Cerebellar nuclear complex (tissue), 1 donor: ENCODE measurements at places on chromosomes 7 and 10.

DNA sequence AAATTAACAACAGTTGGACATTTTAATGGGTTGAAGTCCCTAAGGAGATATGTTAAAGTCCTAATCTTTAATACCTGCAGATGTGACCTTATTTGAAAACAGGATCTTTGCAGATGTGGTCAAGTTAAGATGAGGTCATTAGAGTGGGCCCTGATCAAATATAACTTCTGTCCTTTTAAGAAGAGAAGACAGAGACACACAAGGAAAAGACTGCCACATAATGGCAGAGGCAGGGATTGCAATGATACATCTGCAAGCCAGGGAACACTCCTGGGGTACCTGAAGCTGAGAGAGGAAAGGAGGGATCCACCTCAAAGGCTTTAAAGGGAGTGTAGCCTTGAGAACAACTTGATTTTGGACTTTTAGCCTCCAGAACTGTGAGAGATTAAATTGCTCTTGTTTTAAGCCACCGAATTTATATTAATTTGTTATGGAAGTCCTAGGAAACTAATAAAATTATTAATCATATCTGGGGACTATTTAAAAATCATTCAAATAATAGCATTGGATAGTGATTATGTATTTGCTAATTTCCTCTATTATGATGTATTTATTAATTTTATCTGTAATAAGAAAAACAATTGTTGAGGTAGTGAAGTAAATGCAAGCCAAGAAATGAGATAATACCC lies 700.0 kb upstream of the PCDH15 start:
- no peak for DNase-seq

DNA sequence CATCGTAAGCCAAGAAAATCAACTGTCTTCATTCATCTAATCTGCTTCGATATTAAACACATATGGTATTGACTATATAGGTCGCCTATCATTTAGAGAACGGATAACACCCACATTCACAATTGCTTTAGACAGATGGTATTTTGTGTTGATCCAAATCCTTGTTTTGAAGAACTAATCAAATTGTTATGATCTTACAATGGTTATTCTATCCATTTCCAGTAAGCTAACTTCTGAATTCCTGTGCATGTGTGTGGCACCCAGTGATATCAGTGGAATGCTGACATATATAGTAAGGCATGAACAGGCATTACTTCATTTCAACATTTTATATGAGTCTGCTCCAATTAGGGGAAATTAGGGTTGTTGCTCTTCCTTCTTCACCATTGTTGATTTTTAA lies 98.8 kb downstream of the SEMA3E start:
- no peak for DNase-seq

DNA sequence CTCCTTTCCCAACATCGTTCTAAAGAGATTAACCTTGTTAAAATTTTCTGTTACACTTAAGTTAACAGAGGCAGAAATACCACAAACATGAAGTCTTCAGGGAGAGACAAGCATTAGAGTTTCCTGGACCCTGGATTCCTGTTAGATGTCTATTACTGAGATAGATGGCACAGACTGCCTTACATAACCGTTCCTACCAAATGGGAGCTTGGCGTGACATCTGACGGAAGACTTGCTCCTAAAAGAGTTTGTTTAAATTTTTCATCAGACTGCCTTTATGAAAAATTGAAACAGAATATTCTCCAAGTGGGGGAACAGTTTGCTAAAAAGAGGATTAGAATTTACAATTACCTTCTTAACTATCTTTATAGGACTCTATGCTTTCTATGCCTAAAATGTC lies 22.7 kb downstream of the ANK3 start:
- DNase-seq = no peak

DNA sequence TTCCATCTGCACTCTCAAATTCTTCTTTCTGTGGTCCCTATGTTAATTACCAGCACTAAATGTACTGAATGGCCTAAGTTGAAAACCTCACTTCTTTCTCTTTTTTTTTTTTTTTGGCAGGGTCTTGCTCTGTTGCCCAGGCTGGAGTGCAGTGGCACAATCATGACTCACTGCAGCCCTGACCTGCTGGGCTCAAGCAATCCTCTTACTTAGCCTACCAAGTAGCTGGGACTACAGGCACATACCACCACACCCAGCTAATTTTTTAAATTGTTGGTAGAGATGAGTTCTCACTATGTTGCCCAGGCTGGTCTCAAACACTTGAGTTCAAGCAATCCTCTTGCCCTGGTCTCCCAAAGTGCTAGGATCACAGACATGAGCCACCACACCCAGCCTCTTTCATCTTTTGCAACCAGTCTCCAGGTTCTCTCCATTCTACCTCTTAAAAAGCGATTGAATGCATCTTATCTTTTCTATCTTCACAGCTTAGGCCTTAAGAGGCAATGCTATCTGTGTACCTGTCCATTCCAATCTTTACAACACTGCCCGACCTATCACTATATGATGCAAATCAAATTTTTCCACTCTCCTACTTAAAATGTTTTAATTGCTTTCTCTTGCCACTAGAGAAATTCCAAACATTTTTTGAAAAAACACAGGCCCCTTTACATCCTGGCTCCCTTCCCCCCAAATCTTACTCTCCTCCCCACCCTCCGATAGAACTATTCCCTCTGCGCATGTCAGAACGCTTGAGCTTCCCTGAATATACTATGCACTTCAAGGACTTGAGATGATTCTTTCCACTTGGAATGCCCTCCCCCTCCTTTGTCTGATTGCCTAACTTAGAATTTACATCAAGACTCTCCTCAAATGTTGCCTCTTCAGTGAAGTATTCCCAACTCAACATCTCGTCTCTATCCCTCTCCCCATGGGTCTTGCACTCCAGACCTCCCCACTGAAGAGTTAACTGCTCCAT lies 6.0 kb downstream of the ICA1 start:
- DNase-seq = no peak

- no peak for DNase-seq
These were observed 31.3 kb downstream of the PLXNA4 start for GRCh38 chr7:132544999-132545398.

DNA sequence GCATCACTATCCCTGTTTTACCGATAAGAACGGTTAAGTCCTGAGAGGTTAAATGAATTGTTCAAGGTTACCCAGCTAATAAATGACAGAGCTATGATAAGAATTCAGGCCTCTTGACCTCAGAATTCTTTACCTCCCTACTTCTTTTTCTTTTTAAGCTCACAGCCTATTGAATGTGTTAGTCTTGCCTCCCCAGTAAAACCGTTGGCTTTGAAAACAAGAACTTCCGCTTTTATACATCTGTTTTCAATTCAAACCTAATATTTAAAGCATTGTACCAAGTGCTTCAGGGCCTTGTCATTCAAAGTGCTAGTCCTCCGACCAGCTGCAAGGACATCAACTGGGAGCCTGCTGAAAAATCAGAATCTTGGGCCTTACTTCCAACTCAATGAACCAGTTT lies 15.6 kb downstream of the SEC31B start:
- no peak for DNase-seq

DNA sequence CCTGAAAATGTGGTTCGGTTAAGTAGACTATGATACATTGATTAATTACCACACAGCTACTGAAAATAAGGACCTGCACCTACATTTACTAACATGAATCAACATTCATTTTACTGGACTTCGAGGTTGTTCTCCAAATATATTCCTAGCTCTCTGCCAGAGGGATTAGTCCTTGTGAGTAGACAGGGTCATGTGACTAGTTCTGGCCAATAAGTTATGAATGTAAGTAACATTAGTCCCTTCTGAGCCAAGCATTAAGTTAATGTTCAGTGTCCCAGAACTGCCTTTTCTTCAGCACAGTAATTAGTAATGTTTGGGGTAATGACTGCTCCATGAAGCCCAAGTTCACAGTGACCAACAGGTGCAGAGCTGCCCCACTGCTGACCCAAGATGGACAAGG lies 9.2 kb downstream of the ITIH5 start:
- no peak for DNase-seq

DNA sequence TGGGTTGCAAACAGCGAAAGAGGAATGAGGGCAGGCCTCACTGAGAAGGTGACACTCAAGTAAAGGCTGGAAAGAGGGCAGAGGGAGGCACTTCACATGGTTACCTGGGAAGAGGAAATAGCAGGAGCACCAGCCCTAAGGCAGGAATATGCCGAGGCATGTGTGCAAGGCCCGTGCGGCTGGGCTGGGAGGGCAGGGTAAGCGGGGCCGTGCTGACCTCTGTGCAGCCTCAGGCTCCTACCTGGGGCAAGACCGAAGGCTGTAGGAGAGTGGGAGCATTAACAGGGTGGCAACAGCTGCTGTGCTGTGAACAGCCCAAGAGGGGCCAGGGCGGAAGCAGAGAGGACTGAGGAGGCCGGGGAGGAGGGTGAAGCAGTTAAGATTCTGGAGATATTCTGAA lies 24.0 kb upstream of the SH3PXD2A start:
- no peak for DNase-seq

- DNase-seq = no peak
These were observed 24.1 kb upstream of the FFAR4 start for GRCh38 chr10:93542358-93542791.

DNA sequence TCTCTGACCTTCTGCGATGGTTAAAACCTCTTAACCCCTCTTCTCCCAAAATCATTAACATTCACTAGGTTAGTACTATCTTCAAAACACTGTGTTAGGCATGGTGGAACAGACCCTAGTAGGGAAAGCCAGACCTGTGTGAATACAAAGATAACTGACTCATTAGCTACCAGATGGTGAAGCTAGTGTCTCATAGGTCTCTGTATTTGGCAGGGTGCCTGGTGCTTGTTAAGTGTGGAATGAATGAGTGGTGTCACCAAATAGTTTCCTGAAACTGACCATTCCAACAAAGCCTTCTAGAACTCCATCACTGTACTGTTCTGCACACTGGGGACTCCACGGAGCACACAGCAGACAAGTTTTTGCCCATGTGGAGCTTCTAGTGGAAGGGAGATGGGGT lies 27.7 kb upstream of the TM9SF3 start:
- DNase-seq = no peak

- DNase-seq = no peak
These were observed 1.3 kb downstream of the ZNRF2 start for GRCh38 chr7:30285536-30286284.

- no peak for DNase-seq
These were observed 90.5 kb downstream of the CDC14C start for GRCh38 chr7:49014870-49015269.

GRCh38 chr10:114427124-114427852 lies 23.0 kb upstream of the AFAP1L2 start:
- DNase-seq = no peak

DNA sequence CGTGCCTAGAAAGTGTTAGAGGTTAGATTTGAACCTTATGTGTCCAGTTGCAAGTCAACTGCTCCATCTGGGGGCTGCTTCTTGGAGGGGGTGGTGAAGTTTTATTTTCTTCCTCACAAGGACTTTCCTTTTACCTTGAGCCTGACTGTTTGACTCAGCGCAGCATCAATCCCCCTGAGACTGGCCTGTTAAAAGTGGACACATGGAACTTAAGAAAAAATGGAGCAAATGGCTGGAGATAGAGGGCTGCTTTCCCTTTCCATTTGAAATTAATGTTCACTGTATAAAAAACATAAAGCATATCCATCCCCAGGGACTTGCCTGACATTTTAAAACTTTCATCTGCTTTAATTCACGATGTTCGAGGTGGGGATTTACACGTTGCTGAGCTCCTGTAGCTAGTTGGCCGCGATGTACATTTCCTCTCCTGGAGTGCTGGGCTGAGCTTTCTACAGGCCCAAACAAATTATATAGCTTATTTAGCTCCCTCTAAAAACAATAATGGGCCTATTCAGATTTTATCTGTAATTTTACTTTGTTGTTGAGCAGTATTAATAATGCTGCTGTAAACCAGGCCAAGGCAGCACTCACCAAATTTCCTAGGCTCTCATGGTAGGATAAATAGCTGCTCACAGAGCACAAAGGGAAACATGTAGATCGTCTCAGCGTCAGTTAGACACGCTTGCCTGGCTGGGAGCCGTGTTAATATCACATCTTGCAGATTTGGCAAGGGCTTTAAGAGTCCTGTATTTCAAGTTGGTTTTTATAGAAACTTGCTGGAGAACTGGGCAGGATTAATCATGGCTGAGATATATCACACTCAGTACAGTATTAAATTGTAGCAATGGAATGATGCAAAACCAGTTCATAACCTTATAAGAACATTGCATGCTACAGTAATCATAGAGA lies 251.5 kb downstream of the LRMDA start:
- no peak for DNase-seq

- no peak for DNase-seq
These were observed 78.1 kb upstream of the VWDE start for GRCh38 chr7:12481722-12482121.

- DNase-seq = no peak
These were observed 3.3 kb downstream of the INSYN2A start for GRCh38 chr10:127193125-127193524.

GRCh38 chr7:91892821-91893340 lies 12.4 kb upstream of the MTERF1 start:
- DNase-seq = no peak

DNA sequence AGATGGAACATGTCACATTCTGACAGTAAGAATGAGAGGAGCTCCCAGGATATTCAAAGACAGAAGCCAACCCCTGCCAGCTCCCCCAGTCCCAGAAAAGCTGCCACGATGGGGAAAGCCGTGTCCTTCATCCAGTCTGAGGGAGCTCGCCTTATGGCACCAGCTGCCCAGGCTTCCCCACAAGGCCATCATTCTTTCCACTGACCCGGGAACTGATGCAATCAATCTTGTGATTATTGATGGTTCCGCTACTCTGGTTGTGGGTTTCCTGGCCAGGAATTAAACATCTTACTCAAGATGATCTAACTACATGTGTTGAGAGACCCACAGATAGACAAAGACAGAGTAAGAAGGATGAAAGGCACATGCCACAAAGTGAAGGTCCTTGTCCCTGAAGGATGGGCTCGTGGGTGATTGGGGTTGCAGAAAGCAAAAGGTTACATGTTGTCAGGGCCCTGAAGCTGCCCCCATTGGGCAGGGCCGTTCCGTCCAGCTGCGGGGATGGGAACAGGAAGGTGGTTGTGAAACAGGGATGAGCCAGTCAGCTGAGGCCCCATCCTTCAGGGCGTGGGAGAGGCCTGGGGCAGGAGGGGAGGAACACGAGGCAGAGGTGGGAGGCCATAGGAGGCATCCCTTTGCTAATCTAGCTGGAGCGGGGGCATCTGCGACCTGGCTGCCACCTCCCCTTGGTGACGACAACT lies 127.6 kb downstream of the OAT start:
- no peak for DNase-seq

GRCh38 chr10:121113385-121113696 lies 262.2 kb downstream of the WDR11 start:
- no peak for DNase-seq

- DNase-seq = no peak
These were observed at the start of gene CFTR for GRCh38 chr7:117479225-117480054. CFTR (plus strand) TSS chr7:117480025; CDS start chr7:117480095, 70 bp downstream.

DNA sequence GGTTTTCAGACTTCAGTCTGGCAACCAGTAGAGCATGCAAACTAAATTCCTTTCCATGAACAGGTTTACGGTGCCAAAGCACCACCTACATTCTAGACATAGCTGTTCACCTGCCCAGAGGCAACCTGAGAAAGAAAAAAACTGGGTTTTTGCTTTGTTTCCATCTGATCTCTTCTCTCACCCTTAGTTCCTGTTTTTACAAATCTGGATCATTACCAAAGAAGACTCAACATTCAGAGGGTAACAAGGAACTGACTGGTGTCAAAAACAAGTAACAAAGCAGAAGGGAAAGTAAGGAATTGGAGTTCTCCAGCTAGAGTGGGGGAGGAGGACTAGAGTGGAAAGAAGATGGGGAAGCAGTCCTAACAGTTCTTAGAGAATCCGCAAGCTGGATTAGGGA lies 36.4 kb downstream of the CPVL start:
- no peak for DNase-seq

GRCh38 chr7:151719031-151719896 lies 157.7 kb downstream of the PRKAG2 start:
- DNase-seq = no peak
